ENCODE measurements at places on chromosomes 7 and 10.

GRCh38 chr7:16202303-16202702, 219.0 kb downstream of the CRPPA start:
- no peak for DNase-seq

DNA sequence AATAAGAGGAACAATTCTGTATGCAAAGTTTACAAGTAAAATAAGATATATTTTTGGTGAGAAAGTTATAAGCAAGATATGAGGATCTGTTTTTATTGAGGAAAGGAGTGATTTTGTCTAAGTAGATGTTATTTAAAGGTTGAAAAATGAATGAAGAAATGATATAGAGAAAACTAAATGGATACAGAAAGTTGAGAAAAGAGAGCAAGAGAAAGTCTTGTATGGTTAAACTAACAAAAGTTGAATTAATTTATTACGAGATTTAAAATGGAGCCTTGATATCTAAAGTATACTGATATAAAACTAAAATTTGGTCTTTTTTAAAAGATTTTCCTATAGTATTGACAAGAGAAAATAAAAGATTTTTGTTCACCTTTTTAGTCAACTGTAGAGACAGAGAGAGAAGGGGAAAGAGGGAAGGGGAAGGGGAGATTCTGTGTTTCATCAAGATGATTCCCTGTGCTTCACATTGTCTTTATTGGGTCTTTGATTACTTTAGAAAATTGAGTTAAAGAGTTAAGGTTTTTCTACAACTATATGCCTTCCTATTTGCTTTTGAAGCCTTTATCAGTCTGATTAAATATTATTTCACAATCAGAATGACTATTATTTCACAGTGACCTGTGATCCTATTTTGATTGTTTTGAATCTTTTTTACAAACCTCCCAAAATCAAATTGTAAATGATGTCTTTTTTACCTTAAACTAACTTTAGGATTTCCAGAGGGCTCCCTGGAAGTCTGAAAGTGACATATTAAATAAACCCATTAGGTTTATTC, 10.7 kb downstream of the SHTN1 start:
- DNase-seq = no peak

DNA sequence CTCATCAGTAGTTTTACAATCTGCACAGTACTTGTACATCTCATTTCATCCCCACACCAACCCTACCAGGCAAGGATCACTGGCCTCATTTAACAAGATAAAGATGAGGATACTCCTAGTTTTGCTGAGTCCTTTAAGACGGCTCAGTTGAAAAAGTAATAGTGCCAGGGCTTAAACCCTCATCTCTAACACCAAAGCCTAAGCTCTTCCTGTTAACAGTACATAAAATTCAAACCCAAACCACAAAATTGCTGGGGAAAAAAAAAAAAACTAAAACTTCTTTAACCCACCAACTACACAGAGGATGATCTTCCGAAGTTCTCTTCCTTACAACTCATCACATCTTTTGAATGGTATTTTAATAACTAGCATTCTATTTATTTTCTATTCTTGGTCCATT, 1.3 kb downstream of the SAR1A start:
- DNase-seq = no peak

DNA sequence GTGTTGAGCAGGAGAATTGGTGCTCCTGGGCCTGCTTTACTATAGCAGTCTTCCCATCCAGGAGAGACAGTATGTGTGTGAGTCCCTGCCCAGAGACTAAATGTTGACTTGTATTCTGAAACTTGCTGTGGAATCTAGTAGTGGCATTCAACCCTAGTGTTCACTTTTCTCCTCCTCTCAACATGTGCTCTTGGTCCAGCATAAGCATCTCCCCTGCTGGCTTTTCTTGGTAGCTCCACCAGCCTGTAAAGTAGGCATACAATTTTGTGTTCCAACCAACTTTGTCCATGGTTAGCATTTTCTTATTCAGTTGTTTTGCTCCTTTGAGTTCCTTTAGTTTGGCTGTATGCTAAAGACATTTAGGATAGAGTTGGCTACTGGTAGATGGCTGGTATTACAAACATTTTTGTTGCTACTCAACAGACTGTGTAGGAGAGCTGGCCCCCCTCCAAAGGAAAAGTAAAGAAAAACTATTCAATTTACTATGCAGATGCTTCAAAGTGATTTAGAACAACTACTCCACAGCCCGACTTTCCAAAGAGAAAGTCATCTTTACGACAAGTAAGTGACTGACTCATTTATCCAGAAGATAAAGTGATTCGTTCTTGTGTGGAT, 46.0 kb downstream of the ASB4 start:
- DNase-seq = no peak

GRCh38 chr7:836429-836828, 4.2 kb downstream of the SUN1 start:
- no peak for DNase-seq

GRCh38 chr10:59387951-59388670, 25.8 kb upstream of the FAM13C start:
- no peak for DNase-seq

- DNase-seq = no peak
Observed at GRCh38 chr10:42177077-42177792, 461.1 kb downstream of the ZNF33B start.

- no peak for DNase-seq
Observed at GRCh38 chr7:55070271-55070743, 51.5 kb downstream of the EGFR start.

- DNase-seq = no peak
Observed at GRCh38 chr7:33448035-33448434, 318.7 kb downstream of the BBS9 start.

DNA sequence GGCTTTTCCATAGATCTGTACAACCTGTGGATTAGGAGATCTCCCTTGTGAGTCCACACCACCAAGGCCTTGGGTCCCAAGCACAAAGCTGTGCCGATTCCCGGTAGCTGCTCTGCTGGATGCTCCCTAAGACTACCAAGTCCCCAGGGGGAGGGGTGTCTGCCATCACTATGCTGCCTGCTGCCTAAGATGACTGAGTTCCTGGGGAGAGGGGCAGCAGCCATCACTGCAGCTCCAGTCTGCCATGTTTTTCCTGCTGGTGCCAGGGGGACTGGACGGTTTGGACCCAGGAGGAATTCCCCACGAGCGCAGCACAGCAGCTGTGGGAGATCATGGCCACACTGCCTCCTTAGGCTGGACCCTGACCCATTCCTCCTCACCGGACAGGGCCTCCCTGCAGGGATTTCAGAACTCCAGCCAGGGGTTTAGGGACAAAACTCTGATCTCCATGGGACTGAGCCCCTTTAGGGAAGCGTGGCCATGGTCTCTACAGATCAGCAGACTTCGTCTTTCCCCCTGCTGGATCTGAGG, 1049.8 kb downstream of the SORCS1 start:
- no peak for DNase-seq

DNA sequence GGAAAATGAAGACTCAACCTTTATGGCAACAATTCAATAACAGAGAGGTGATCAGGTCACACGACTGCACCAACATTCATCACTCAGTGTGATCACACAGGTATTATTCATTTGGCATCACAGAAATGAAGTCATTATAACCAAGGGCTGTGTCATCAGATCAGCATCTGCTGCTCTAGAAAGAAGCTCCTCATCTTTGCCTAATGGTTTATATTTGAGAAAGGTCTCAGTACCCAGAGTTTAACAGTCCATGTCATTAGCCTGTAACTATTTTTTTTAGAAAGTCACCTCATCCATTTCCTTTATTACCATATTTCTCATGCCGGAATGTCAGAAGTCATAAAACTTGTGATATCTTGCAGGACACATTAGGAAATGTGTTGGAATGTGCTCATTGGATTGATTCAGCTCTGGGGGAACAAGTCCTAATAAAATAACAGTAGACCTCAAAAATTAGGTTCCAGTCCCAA, 45.1 kb upstream of the PRKG1 start:
- no peak for DNase-seq

DNA sequence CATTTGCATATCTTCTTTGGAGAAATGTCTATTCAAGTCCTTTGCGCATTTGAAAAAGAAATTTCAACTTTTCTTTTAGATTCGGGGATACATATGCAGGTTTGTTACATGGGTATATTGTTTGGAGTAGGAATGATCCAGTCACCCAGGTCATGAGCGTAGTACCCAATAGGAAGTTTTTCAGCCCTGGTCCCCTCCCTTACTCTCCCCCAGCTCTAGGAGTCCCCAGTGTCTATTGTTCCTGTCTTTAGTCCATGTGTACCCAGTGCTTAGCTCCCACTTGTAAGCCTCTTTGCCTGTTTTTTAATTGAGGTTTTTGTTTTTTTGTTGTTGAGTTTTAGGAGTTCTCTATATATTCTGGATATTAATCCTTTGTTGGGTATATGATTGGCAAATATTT, 63.3 kb downstream of the SND1 start:
- DNase-seq = no peak

- no peak for DNase-seq
Observed at GRCh38 chr7:18855796-18856195, 261.6 kb downstream of the TWIST1 start.

GRCh38 chr10:20429742-20430141, 467.4 kb downstream of the NEBL start:
- no peak for DNase-seq

- no peak for DNase-seq
Observed at GRCh38 chr7:40761762-40762560, 627.2 kb downstream of the SUGCT start.

DNA sequence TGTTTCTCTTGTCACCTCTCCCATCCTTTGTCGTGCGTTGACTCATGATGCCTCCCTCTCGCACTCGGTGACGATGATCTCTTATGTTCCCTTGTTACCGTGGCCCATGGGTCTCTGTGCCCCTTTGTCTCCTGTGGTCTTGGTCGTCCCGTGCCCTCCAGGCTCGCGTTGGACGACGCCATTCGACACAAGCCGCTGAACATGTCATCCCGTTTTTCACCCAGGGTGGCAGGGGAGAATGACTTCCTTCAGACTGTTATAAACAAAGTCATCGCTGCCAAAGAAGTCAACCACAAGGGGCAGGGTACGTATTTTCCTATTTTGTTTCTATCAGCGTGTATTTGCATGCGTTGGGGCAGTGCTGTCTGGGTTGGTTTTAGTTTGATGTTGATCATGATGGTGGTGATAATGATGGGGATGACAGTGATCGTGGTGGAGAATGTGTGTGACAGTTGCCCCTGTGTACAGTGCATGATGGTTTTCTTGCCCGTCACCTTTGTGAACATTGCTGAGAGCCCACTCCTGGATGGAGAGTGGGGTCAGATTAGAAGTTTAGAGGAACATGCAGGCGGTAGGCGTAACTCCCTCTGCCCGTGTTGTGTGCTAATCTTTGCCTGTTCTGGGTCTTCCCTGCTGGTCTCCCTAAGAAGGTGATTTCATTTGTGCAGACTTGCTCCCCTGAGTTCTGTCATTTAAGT, 107.0 kb downstream of the DOCK1 start:
- no peak for DNase-seq

DNA sequence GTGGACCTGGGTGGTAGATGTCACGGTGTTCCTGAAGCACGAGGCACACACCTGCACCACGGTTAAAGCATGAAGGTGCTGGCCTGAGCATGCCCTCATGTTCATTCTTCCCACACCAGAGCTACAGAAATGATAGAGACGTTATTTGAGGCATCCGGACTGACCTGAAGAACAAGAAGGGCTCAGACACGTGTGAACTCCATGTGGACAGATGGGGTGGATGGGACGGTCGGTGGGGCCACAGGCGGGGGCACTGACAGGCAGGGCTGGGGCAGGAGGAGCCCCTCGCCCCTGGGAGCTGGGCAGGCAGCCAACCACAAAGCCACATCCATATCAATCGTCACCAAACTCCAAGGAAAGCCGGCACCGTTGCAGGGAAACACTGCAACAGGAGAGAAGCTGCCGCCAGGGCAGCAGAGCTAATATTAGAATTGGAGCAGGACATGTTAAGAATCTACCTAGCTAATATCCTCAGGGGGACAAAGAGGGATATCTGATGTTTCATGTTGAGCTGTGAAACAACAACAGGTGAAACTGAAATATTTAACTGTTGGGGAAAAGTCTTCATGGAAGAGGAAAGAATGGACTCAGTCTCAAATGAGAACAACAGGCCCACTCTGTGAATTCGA, 37.8 kb upstream of the DIP2C start:
- DNase-seq = no peak

DNA sequence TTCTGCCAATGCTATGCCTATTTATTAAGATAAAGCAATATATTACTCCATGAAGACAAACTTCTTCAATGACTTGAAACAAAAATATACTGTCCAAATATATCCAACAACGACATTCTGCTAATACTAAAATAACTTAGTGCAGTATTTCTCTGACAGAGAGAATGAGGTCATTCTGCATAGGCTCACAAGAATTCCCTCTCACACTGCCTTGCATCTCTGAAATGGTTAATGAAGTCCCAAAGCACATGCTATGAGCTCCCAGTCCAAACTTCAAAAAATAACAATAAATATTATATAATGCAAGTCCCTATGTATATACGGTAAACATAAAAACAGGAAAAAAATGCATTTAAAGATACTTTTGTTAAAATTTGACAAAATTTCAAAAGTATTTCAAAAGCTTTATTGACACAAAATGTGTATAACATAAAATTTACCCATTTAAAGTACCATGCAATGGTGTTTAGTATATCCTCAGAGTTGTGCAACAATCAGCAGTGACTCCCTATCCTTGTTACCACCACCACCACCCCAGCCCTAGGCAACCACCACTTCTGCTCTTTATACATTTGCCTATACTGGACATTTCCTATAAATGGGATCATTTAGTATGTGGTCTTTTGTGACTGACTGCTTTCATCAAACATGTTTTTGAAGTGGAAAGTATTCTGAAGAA, 27.6 kb downstream of the CHCHD3 start:
- no peak for DNase-seq

DNA sequence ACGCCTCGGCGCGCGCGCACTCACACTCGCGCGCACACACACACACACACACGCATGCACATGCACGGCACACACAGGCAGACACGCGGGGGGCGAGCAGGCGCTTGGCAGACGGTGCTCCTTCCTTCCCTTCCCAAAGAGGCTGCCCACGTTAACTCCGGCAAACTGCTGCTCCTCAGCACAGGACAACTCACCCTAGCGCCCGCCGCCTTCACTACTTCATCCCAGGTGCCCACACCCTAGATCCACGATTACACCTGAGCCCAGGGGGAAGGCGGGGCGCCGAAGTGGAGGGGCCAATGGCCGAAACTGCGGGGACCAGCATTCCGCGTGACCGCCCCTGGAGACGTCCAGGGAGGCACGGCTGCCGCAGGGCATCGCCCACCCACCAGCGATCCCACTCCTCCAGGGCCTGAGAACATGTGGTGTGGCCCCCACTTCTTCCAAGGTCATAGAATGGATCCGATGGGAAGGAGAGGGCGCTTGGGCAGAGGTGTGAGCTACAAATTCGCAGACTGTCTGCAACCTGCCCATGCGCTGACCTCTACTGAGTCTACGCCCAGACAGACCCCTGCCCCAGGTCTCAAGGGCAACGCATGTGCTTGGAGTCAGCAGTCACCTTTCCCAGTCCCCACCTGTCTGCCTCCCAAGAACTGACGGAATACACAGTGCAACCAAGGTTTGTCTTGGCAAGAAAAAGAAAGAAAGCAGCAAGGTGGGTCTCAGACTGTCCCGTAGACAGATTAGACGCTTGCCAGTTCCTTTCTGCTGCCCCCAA, 74.6 kb downstream of the CALN1 start:
- DNase-seq = no peak

Measured in activated CD8-positive, alpha-beta T cell treated with anti-CD3 and anti-CD28 coated beads, Interleukin-2, amount 10 ng/mL, durations not matched to agents 7 days and 5 days (primary cell).